ENCODE measurements at places on chromosomes 4 and X.

GRCh38 chrX:132375941-132376340, 112.9 kb downstream of the MBNL3 start:
- no peaks in the 10 kb centered on the region for H3K4me1 ChIP-seq
- peaks cover 2% of the 10 kb centered on the region for H3K36me3 ChIP-seq
- H3K27me3 ChIP-seq, result no peaks in the 10 kb centered on the region
- no peak for DNase-seq
- H3K4me3 ChIP-seq, result no peak overlapping the region

DNA sequence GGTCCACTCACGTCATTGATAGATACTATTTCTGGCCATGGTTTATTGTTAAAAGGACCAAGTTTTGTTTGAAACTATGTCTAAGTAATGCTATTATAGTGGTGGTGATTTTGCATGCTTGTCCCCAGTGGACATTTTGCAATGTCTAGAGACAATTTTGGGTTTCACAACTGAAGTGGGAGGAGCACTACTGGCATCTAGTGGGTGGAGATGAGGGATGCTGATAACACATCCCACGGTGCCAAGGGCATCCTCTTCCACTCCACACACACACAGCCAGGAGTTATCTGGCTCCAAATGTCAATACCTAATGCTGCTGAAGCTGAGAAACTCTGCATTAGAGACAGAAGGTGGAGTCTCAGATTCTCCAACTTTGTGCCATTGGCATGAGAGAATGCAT, 131.2 kb downstream of the FRMPD4 start:
- H3K27me3 ChIP-seq, result no peaks in the 10 kb centered on the region
- no peak for DNase-seq
- no peak overlapping the region for H3K27ac ChIP-seq

- H3K36me3 ChIP-seq, result no peaks in the 10 kb centered on the region
- no peak overlapping the region for H3K4me3 ChIP-seq
- no peaks in the 10 kb centered on the region for H3K4me1 ChIP-seq
- peaks cover 6% of the 10 kb centered on the region for H3K27me3 ChIP-seq
- H3K27ac ChIP-seq, result no peak overlapping the region
- DNase-seq, result no peak
Observed at GRCh38 chr4:76804096-76804495, 93.8 kb downstream of the SOWAHB start.

- no peak for DNase-seq
- H3K27me3 ChIP-seq, result no peaks in the 10 kb centered on the region
- no peak overlapping the region for H3K4me3 ChIP-seq
- H3K36me3 ChIP-seq, result no peaks in the 10 kb centered on the region
- H3K4me1 ChIP-seq, result no peaks in the 10 kb centered on the region
Observed at GRCh38 chr4:176437756-176438155, 118.0 kb downstream of the SPCS3 start.

DNA sequence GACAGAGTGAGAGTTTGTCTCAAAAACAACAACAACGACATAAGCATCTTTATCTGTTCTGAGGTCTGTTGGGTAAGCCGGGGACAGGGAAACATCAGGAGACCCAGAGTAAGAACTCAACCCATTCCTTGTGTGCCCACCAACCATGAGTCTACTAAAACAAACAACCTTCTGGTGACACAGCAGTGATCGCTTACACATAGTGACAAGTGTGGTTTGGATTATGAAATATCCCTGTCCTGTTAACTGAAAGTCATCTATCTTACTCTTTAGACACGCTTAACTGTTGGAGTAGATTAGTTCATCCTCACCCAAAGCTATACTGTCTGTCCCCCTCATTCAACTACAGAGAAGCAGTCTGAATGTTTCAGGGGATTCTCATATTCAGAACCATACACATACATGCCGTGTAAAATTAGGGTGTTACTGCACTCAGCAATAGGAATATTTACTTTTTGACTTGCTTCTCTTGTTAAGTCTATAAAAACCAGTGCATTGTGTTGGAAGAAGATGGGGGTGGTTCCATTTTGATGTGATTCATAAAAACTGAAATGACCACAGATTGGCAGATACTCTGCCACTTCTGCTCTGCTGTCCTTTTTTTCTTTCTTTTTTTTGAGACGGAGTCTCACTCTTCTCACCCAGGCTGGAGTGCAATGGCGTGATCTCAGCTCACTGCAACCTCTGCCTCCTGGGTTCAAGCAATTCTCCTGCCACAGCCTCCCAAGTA, 27.4 kb downstream of the PHKA2 start:
- no peak for DNase-seq
- H3K36me3 ChIP-seq, result no peaks in the 10 kb centered on the region
- no peaks in the 10 kb centered on the region for H3K27me3 ChIP-seq
- peaks cover 25% of the 10 kb centered on the region for H3K4me1 ChIP-seq
- H3K27ac ChIP-seq, result no peak overlapping the region
- H3K4me3 ChIP-seq, result no peak overlapping the region

DNA sequence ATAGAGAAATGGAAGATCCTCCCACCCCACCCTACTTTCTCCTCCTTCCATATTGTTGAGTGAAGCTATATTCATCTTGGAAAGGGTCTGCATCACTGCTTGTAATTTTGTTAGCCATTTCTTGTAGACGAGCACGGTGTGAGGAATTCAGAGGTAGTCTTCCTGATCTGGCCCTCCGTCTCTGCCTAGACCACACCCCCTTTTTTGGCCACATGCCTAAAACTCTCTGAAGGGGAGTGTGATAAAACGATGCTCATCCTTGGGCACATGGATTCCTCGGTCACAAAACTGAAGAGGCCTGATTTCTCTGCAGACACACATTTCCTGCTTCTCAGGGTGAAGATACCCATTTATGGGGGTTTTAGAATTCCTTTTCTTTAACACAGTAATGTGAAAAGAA, 182.8 kb downstream of the LARP7 start:
- no peaks in the 10 kb centered on the region for H3K36me3 ChIP-seq
- H3K27me3 ChIP-seq, result peaks cover 14% of the 10 kb centered on the region
- DNase-seq, result no peak

- no peak overlapping the region for H3K27ac ChIP-seq
- H3K36me3 ChIP-seq, result no peaks in the 10 kb centered on the region
- no peaks in the 10 kb centered on the region for H3K4me1 ChIP-seq
- H3K4me3 ChIP-seq, result no peak overlapping the region
- H3K27me3 ChIP-seq, result peaks cover 8% of the 10 kb centered on the region
Observed at GRCh38 chr4:56321251-56321650, 66.0 kb downstream of the AASDH start.

- peak; percentile 23 for DNase-seq
- H3K4me1 ChIP-seq, result peaks cover 47% of the 10 kb centered on the region
- H3K27me3 ChIP-seq, result no peaks in the 10 kb centered on the region
- peaks cover 11% of the 10 kb centered on the region for H3K36me3 ChIP-seq
- H3K4me3 ChIP-seq, result no peak overlapping the region
Observed at GRCh38 chrX:65871671-65872311, 168.1 kb downstream of the VSIG4 start.

DNA sequence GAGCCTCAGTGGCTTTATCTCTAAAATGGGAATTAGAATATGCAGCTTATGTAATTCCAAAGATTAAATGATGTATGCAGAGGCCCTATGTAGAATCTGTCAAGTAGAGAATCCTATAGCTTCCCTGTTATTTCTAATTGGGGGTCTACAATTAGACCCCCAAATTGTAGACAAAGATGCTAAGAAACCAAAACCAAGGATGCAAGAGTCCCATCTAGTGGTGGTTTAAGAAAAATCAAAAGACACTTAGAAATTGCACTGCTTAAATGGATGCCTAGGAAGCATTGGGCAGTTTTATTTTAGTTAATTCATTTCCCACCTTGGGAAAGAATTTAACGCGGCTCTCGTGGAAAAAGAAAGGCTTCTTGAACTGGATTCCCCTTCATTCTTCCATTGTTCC, 115.2 kb downstream of the GABRA2 start:
- H3K4me1 ChIP-seq, result no peaks in the 10 kb centered on the region
- H3K27ac ChIP-seq, result no peak overlapping the region
- H3K36me3 ChIP-seq, result no peaks in the 10 kb centered on the region
- no peak for DNase-seq
- no peaks in the 10 kb centered on the region for H3K27me3 ChIP-seq
